Pancreas (tissue), 10 donors: ENCODE measurements at places on chromosomes 13 and 19.

- DNase-seq, result no peak
Observed at GRCh38 chr13:61094865-61095264, 320.8 kb downstream of the PCDH20 start.

DNA sequence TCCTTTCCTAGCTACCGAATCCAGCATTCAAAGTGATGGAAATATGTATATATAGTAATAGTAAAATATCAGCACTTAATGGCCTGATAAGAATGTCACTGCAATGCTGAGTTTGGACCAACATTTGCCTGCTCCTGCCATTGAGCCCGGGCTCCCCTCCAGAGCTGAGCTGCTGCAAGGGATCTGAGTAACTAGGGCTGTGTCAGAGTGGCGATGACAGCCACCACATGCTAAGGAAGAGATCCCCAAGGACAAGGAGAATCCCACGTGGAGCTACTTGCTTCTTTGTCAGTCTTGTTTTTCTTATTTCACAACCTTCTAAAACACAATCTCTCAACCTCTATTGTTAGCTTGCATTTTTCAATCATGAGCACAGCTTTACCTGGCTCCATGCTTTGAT lies 19.5 kb upstream of the ALOX5AP start:
- DNase-seq, result no peak

DNA sequence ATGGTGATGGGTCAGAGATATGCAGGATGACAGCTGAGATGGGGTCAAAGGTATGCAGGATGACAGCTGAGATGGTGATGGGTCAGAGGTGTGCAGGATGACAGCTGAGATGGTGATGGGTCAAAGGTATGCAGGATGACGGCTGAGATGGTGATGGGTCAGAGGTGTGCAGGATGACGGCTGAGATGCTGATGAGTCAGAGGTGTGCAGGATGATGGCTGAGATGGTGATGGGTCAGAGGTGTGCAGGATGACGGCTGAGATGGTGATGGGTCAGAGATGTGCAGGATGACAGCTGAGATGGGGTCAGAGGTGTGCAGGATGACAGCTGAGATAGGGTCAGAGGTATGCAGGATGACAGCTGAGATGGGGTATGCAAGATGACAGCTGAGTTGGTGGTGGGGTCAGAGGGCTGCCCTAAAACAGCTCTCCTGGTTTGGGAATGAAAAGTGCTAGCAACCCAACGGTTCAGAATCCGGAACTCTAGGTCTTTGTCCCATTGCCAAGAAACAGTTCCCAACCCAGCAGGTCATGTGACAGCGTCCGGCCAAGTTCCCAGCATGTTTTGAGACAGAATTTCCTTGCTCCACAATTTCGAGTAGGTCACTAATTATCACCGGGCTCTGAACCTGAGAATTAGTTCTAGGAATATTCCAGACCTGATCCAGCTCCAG lies 3.2 kb downstream of the SELENOW start:
- no peak for DNase-seq

- DNase-seq, result no peak
Observed at GRCh38 chr13:110387451-110388107, 80.5 kb downstream of the COL4A2 start.

GRCh38 chr19:1482361-1483130 lies 3.5 kb upstream of the C19orf25 start:
- DNase-seq, result peak; percentile 70

DNA sequence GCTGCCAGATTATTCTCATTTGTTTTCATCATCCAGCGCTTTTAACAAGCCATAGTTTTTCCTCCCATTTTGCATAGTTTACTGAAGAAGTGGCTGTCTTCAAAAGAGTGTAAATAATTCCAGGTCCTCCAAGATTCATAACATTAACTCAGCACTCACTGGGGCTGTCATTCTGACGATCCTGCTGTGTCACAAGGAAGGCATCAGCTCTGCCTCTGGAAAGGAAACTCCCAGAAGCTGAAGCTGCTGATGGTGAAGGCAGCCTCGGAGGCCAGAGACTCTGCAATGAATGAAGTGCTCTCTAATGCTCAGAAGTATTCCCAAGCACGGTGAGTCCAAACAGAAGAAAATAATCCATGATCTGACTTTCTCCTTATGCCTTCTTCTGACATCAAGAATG lies 60.0 kb downstream of the FLT1 start:
- DNase-seq, result no peak
